Caco-2 (cell line): ENCODE measurements at places on chromosomes 5 and 9. TPM values are rescaled to one million over a fixed set of nuclear protein-coding genes. Genes with fewer than 3 reads are reported as not detected.

- DNase-seq: no peak
Observed at GRCh38 chr9:36041506-36041905, 4.8 kb downstream of the RECK start.

Gene PPWD1
- 44.5 and 47.0 TPM in 2 replicates for total RNA-seq

- DNase-seq: no peak
Observed at GRCh38 chr9:20048985-20049384, 260.1 kb upstream of the SLC24A2 start.

DNA sequence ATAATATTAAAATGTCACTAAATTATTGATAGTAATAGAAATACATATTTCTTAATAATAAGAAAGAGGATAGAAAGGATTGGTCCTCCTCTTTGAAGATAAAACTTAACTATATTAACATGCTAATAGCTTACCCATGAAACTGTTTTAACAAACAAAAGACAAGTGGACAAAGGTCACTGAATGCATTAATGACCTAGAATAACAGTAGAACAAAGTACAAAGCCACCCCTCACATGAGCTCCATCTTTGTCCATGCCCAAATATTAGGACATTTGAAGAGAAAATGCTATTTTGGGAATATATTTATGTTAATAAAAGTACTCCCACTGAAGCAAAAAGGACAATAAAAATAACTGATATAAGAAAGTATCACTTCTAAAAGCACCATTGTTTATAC is 34.1 kb upstream of the SLC22A5 start:
- DNase-seq: no peak

Gene GHR
- total RNA-seq: 0.54 and 1.2 TPM in 2 replicates

GRCh38 chr5:72392326-72392733 is 72.2 kb downstream of the PTCD2 start:
- no peak for DNase-seq

Gene EIF4E1B
- not detected in 2 replicates for total RNA-seq

Gene CDC20B
- total RNA-seq: not detected in 2 replicates

- peak; percentile 86 for DNase-seq
Observed at GRCh38 chr9:127955294-127956015, 17.8 kb upstream of the DPM2 start.

Gene FOXD4L6
- not detected in 2 replicates for total RNA-seq

DNA sequence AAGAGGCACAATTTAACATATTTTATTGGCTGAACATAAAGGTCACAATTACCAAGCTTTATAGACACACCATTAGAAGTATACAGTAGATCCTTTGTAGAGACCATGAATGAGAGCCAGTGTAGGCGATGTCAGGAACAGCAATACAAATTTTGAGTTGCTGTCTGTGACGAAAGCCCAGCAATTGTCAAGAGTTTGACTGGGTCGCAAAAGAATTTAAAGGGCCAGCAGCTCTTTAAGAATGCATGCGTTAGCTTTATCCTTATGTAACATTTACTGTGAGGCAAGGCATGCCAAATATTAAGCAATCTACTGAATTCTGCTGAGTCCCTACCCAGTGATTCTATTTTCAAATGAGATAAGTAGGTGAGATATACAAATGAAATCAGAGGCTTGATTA is 236.9 kb downstream of the ARRDC3 start:
- DNase-seq: peak; percentile 23

DNA sequence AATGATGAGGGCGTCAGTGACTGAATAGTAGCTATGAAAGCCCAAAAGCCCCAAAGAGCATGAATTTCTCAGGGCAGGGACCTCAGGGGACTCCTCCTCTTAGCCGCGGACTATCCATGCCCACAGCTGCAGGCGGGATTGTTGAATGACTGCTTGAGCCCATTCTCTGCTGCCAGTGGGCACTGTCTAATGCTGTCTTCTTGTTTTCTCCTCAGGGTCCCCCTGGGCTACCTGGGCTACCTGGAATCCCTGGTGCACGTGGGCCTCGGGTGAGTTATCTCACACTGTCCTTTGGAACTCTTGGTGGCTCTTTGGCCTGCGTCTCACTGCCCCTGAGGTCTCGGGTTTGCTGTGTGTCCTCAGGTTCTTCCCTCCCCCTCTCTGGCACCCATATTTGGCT is 22.7 kb downstream of the COL27A1 start:
- DNase-seq: no peak

Gene IL7R
- not detected in 2 replicates for total RNA-seq

DNA sequence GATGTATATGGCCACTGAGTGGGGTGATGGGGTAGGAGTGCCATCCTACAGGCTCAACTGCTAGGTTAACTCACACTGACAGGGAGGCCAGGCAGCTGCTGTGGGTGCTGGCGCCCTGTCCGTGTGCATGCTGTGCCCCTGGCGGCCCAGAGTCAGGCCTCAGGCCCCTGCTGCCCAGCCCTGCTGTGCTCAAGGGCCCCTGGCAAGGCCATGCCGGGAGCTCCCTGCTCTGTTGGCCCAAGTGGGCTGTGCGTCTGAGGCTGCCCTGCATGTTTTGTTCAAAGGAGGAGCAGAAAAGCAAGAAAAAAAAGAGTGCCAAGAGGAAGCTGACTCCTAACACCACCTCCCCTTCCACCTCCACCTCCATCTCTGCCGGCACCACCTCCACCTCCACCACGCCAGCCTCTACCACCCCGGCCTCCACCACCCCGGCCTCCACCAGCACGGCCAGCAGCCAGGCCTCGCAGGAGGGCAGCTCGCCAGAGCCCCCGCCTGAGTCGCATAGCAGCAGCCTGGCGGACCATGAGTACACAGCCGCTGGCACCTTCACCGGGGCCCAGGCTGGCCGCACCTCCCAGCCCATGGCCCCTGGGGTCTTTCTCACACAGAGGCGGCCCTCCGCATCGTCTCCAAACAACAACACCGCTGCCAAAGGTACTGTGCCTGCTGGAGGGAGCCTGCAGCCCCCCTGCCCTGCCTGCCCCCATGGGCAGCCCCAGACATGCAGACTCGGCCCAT is 100.1 kb downstream of the PHF2 start:
- DNase-seq: no peak

Gene LARP1
- total RNA-seq: 357 and 372 TPM in 2 replicates

GRCh38 chr5:134223406-134224248 is 2.2 kb downstream of the PPP2CA start:
- no peak for DNase-seq

- DNase-seq: no peak
Observed at GRCh38 chr9:136381311-136381710, 7.8 kb upstream of the CARD9 start.

DNA sequence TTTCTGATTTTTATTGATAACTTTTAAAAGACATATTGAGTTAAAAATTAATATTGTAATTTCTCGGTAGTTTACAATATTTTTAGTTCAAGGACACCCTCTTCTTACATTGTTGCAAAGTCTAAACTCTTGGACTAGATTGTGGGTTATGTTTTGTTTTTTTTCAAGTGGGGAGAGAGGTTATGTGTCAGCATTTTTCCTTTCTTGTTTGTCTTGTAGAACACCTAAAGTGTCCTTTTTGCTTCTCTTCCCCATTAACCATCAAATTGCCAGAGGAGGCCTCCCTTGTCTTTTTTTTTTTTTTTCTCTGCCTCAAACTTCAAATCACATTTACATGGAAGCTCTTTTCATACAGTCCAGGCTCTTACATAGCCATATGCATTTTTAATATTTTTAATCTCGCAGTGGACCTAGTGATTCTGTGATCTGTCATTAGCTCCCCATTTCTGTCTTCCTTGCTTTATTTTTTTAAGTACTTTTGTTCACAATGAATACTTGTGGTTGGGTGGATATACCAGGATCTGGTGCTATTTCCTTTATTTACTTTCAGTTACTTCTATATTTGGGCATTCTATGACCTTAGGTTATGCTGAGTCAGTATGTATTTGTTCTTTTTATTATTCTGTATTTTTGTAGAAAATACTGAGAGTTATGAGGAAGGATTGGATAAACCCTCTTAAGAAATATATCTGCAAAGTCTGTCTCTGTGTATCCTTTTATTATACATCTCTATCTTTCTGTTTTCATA is 2280.6 kb upstream of the ACO1 start:
- DNase-seq: no peak

DNA sequence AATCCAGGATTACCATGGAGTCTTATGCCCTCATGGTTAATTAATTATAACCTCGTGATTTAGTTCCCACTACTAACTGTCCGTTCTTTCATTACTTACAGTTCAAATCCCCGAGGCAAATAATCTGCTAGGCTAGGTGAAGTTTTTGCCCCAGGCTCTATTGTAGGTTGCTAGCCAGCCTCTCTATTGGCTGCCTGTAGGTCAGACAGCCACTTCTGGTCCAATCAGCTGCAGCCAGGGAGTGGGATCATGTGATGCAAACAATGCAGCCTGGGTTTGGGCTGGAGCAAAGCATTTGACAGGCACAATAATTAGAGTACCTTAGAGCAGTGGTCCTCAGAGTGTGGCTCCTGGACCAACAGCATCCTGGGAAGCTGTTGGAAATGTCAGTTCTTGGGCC is 17.7 kb downstream of the TMEM252 start:
- DNase-seq: no peak

- DNase-seq: no peak
Observed at GRCh38 chr5:312845-313244, 8.7 kb upstream of the AHRR start.

- DNase-seq: no peak
Observed at GRCh38 chr9:22279636-22280035, 167.0 kb upstream of the DMRTA1 start.

Gene ALDH1A1
- total RNA-seq: 104 and 119 TPM in 2 replicates

DNA sequence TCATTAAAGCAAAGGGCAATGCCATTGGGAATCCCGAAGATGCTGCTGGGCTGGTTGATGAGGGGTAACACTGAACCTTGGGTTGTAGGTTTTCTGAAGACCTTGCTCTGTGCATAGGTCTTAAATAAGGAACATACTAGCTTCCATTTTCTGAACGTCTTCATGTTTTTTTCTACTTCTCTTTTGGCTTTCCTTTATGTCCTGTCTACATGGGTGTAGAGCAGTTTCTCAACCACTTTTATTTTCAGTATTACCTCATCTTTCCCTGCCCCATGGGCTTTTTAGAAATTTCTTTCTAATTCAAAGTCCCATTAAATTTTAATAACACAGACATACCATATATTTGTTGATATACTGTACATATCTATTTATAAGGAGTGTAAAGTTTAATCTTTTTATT is at the start of gene IFNA14:
TSS of gene IFNA14 (minus strand) at position 95 of the 400 bp plus-strand sequence. CDS start at position 25, 70 bp downstream.
- no peak for DNase-seq

GRCh38 chr5:175701797-175702196 is 43.9 kb downstream of the HRH2 start:
- no peak for DNase-seq

DNA sequence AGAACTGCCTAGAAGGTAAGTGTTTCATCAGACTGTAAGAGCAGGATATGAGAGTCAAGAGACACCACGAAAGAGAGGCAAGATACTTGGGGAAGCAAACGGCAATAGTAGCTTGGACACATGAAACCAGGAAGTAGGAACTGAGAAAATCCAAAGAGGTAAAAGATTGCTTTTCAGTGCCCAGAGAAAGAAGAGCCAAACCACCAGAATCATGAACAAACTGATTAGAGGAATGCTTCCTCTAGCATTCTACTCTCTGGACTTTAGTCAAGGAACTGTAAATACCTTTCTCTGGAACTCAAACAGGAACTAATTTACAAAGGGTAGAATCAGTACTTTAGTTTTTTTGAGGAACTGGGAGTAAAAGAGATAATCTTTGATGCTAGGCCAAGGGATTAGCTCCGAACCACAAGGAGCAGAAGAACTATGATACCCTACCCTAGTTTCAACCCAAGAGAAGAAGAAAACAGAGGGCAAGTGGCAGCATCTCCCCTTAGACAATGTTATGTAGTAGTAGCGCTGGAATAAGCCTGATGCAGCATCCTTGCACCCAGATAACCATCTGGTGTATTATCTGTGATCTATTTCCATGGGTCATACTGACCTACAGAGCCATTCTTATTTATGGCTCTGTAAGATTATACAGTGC is 41.3 kb downstream of the EFCAB9 start:
- no peak for DNase-seq

DNA sequence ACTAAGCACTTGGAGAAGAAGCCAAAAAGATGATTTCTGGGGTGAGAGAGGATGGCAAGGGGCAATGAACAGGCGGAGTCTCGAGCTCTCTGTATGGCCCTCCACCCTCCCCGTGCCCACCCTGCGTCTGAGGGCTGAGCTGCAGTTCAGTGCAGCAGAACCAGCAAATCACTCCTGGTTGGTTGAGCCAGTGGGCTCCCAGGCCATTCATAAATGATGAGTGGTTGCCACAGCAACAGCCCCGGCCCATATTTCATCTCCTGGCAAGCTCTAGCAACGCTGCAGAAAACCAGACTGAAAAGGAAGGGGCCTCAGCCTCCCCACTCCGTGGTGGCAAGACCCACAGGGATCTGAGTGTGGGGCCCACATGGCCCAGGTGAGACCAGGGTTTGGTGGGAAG is 93.8 kb upstream of the PPP1R26 start:
- DNase-seq: no peak

GRCh38 chr5:91277840-91278239 is 105.3 kb downstream of the ARRDC3 start:
- no peak for DNase-seq

Gene CYLC2
- not detected in 2 replicates for total RNA-seq

Gene PPIC
- 46.7 and 50.6 TPM in 2 replicates for total RNA-seq

GRCh38 chr9:6628704-6629103 is 16.8 kb downstream of the GLDC start:
- peak; percentile 57 for DNase-seq

Gene PCDHB15
- 0.21 TPM in 1 of 2 replicates, not detected in the other for total RNA-seq

Gene CDX1
- 0.29 and 0.65 TPM in 2 replicates for total RNA-seq

Gene SH3RF2
- total RNA-seq: 49.4 and 55.0 TPM in 2 replicates

- DNase-seq: no peak
Observed at GRCh38 chr9:86721843-86722705, 225.2 kb downstream of the GAS1 start.

GRCh38 chr5:82265047-82265446 is 13.1 kb downstream of the RPS23 start:
- no peak for DNase-seq

DNA sequence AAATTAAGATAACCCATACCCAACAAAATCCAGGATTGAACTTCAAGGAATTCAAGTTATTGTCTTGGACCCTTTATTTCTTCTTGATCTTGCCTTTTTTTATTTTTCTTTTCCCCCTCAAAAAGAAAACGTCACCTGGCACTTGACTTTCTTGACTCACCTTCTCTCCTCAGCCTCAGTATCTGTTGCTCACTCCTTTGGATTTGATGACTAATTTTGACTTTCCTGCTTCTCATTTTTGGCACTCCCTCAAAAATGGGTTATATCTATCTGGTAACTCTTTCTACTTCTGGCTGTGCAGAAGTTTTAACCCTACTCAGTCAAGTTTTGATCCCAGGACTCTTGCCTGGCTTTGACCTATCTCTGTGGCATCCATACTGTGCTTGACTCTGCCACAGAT is 66.6 kb upstream of the SPATA31D4 start:
- no peak for DNase-seq

- DNase-seq: no peak
Observed at GRCh38 chr5:111753884-111754589, 3.0 kb downstream of the NREP start.

GRCh38 chr5:64040490-64040889 is 78.2 kb upstream of the HTR1A start:
- DNase-seq: no peak

Gene SCGB3A1
- not detected in 2 replicates for total RNA-seq

DNA sequence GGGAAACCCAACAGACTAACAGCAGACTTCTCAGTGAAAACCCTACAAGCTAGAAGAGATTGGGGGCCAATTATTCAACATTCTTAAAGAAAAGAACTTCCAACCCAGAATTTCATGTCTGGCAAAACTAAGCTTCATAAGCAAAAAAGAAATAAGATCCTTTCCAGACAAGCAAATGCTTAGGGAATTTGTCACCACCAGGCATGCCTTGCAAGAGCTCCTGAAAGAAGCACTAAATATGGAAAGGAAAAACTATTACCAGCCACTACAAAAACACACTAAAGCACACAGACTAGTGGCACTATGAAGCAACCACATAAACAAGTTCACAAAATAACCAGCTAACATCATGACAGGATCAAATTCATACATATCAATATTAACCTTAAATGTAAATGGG is 131.1 kb downstream of the OR2K2 start:
- no peak for DNase-seq
